Diencephalon (tissue), 1 donor: ENCODE measurements at places on chromosomes 4 and X. TPM values are rescaled to one million over a fixed set of nuclear protein-coding genes. Genes with fewer than 3 reads are reported as not detected.

STPG2 gene
- total RNA-seq, result 6.2 TPM

MCUB gene
- total RNA-seq, result 14.8 TPM

JADE3 gene
- 9.5 TPM for total RNA-seq

HELQ gene
- 15.9 TPM for total RNA-seq
